ENCODE measurements at places on chromosomes 1 and 21.

- DNase-seq, result no peak
Measured at GRCh38 chr1:43221797-43222196, 48.0 kb upstream of the TMEM125 start.

DNA sequence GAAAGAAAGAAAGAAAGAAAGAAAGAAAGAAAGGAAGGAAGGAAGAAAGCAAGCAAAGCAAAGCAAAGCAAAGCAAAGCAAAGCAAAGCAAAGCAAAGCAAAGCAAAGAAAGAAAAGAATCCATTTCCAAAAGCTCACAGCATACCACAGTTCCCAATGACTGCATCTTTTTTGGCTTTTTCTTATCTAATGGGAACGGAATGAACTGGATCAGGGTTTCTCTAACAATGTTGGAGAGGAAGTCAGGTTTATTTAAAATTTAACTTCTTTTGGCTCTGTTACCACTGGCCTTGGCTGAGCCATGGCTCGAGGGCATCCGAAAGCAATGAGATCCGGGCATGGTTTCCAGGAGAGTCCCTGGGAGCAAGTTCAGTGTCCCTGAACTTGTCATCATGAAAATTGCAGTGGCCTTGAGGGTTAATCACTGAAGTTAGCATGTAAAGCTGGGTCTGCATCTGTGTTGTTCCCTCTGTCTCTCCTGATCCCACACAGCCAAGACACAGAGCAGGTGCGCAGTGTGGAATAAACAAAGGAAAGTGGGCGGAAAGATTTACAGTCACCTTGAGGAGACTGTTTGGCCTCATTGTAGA lies 34.6 kb upstream of the CTPS1 start:
- DNase-seq, result no peak

- no peak for DNase-seq
Measured at GRCh38 chr1:230753586-230754251, 6.5 kb downstream of the CAPN9 start.

GRCh38 chr1:28887835-28888682 lies 26.3 kb upstream of the EPB41 start:
- DNase-seq, result peak; percentile 24

- peak; percentile 70 for DNase-seq
Measured at GRCh38 chr1:172429331-172430127, 9.0 kb downstream of the C1orf105 start.

- DNase-seq, result no peak
Measured at GRCh38 chr1:46652321-46653100, 15.7 kb downstream of the ATPAF1 start.
